ENCODE measurements at places on chromosomes 3 and 15. TPM values are rescaled to one million over a fixed set of nuclear protein-coding genes. Genes with fewer than 3 reads are reported as not detected.

The PLCL2 gene
- total RNA-seq: 8.3 TPM

The DUOXA1 gene
- not detected for total RNA-seq

The CEP70 gene
- total RNA-seq: 13.9 TPM

The CCDC80 gene
- 11.5 TPM for total RNA-seq

The PLA1A gene
- 0.18 TPM for total RNA-seq

The ACP3 gene
- total RNA-seq: not detected

The EPHA3 gene
- total RNA-seq: 1.7 TPM

The CNTN3 gene
- total RNA-seq: 0.38 TPM

The SLC22A13 gene
- total RNA-seq: 0.09 TPM

The UNC13C gene
- total RNA-seq: not detected

The EPB42 gene
- total RNA-seq: not detected

The ROBO1 gene
- 22.9 TPM for total RNA-seq

The PSMD6 gene
- 110 TPM for total RNA-seq

The KNG1 gene
- total RNA-seq: not detected

The CPNE4 gene
- total RNA-seq: not detected

The RYR3 gene
- not detected for total RNA-seq

The MKRN2OS gene
- total RNA-seq: not detected

The RASGRF1 gene
- total RNA-seq: not detected

The GLDN gene
- 0.09 TPM for total RNA-seq

The GATM gene
- total RNA-seq: 0.28 TPM

The ROPN1 gene
- not detected for total RNA-seq

The TMCO5A gene
- not detected for total RNA-seq

The PTPRG gene
- total RNA-seq: 41.6 TPM

The GCHFR gene
- total RNA-seq: 6.4 TPM

The IL17RB gene
- not detected for total RNA-seq

The PTH1R gene
- 0.18 TPM for total RNA-seq

The PRSS50 gene
- total RNA-seq: not detected

The KLF15 gene
- 0.63 TPM for total RNA-seq

The FETUB gene
- total RNA-seq: not detected

The CHAC1 gene
- total RNA-seq: 2.7 TPM

The LSMEM2 gene
- total RNA-seq: not detected

The CISH gene
- total RNA-seq: 0.19 TPM
